Kidney tubule cell (primary cell): ENCODE measurements at places on chromosomes 6 and 20.

- DNase-seq, result no peak
Measured at GRCh38 chr20:8344631-8345030, 212.6 kb downstream of the PLCB1 start.

GRCh38 chr20:23197836-23198235 lies 111.7 kb upstream of the CD93 start:
- no peak for DNase-seq

- no peak for DNase-seq
Measured at GRCh38 chr6:3740551-3741476, 10.7 kb downstream of the PXDC1 start.

- DNase-seq, result peak; percentile 93
Measured at GRCh38 chr20:4795394-4795793, 73.7 kb downstream of the PRND start.

DNA sequence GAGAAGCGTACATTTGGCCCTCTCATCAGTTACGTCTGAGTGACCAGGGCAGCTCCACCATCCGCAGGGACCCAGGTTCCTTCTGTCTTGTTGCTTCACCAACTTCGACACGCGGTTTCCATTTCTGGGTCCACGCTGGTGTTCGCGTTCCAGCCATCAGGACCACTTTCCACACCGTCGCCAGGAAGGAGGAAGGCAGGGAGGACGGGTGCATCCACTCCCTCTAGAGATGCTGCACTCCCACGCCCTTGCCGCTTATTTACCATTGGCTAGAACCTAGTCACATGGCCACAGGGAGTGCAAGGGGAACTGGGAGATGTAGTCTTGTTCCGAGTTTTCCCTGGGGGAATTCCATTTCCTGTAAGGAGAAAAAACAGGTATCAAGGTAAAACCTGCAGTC lies 33.2 kb upstream of the SNX9 start:
- DNase-seq, result no peak

- DNase-seq, result no peak
Measured at GRCh38 chr6:403659-404655, 12.4 kb downstream of the IRF4 start.

DNA sequence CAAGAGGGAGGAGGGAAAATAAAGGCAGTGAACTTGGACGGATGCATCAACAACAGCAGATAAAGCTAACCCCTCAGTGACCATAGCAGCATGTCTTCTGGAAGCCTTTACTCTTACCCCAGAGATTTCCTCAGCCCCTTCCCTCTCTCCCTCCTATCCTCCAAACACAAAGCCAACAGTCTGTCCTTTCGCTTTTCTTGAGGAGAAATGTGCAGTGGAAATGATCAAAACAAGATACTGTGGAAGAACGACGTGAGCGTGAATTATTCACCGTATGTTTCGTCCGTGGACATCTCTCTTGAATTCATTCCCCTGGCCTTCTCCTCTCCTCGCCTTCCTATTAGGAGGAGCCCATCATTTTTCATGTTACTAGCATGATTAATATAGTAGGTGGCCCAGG lies 8.5 kb downstream of the NRN1 start:
- DNase-seq, result no peak

DNA sequence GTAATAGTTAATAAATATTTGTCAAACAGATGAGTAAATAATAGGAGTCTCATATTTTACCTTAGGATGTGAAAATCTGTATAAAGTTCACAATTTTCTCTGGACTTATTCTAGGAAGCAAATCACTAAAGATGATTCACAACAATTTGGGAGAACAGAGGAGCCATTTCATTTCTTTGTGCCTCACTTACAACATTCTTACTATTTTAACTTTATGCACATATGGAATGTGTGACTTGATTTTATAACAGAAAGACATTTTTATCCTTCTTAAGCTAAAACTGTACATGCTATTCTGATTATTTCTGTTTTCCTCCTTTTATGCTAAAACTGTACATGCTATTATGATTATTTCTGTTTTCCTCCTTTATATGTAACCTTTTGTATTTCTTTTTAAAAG lies 83.3 kb downstream of the FUT9 start:
- DNase-seq, result no peak

DNA sequence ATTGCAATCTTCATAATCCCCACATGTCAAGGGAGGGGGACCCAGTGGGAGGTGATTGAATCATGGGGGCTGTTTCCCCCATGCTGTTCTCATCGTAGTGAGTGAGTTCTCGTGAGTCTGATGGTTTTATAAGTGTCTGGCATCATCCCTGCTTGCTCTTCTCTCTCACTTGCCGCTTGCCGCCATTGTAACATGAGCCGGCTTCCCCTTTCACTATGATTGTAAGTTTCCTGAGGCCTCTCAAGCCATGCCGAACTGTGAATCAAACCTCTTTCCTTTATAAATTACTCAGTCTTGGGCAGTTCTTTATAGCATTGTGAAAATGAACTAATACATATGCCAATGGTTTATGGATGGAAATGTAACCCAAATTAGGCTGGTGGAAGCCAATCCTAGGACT lies 109.4 kb upstream of the AKAP12 start:
- no peak for DNase-seq

- DNase-seq, result no peak
Measured at GRCh38 chr6:23390221-23390620, 735.8 kb upstream of the NRSN1 start.
